ENCODE measurements at places on chromosomes 3 and 15. TPM values are rescaled to one million over a fixed set of nuclear protein-coding genes. Genes with fewer than 3 reads are reported as not detected.

DNA sequence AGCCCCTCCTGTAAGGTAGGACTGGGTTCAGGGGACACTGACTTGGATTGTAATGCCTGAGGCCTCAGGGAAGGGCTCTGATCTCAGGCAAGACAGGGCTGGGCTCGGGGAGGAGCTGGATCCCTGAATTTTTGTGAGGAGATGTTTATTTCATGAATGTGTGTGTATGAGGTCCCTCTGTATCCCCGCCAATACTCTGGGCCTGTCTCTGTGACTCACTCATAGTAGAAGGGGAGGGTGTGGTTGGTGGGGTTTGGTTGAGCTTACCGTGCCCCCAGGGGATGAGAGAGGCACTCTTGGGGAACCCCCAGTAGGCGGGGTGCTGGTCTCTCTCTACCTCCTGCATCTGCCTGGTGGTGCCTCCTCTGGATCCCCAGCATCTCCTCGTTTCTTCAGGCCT, 28.1 kb downstream of the RPSA start:
- no peak for DNase-seq

GRCh38 chr3:8519774-8520448, 18.3 kb downstream of the LMCD1 start:
- DNase-seq: no peak

- DNase-seq: no peak
Measured at GRCh38 chr15:90009301-90010022, 8.3 kb downstream of the ZNF710 start.

GRCh38 chr3:181687731-181688130, 24.0 kb upstream of the SOX2 start:
- DNase-seq: no peak

CLN6 gene
- 71.3 TPM for total RNA-seq

- DNase-seq: no peak
Measured at GRCh38 chr3:157103280-157103679, 56.7 kb downstream of the CCNL1 start.

GRCh38 chr3:105832644-105833043, 36.2 kb downstream of the CBLB start:
- no peak for DNase-seq

CHST2 gene
- total RNA-seq: 4.5 TPM
